ENCODE measurements at places on chromosomes 2 and 18. TPM values are rescaled to one million over a fixed set of nuclear protein-coding genes. Genes with fewer than 3 reads are reported as not detected.

ACVR1C gene
- 0.01 TPM for total RNA-seq

RNF25 gene
- total RNA-seq = 55.0 TPM

CCNT2 gene
- total RNA-seq = 8.7 TPM

HOXD11 gene
- total RNA-seq = 5.4 TPM

APOB gene
- 0.01 TPM for total RNA-seq

CYBRD1 gene
- total RNA-seq = 34.9 TPM

BMP10 gene
- not detected for total RNA-seq

TMEM163 gene
- 0.06 TPM for total RNA-seq

SAG gene
- total RNA-seq = not detected

IL36B gene
- total RNA-seq = not detected

UGT1A1 gene
- 0.39 TPM for total RNA-seq

ZRANB3 gene
- total RNA-seq = 6.3 TPM

CDK5R2 gene
- total RNA-seq = 8.8 TPM

CHRND gene
- total RNA-seq = 0.09 TPM

All from A549 treated with dexamethasone at 1 μM for 4 hours (cell line).